Thymus (tissue), 14 donors: ENCODE measurements at places on chromosomes 13 and 19. TPM values are rescaled to one million over a fixed set of nuclear protein-coding genes. Genes with fewer than 3 reads are reported as not detected.
A peak's percentile ranks its signal among the peaks of the same experiment; 100 is the strongest.

Gene CABP5
- total RNA-seq = not detected

Gene ZNF878
- 0.38 TPM for total RNA-seq

Gene FBN3
- 0.61 TPM for total RNA-seq

Gene TEKTIP1
- 0.61 TPM for total RNA-seq

Gene ZNF221
- 2.4 TPM for total RNA-seq

Gene CBARP
- 0.09 TPM for total RNA-seq

Gene AXL
- 11.9 TPM for total RNA-seq

DNA sequence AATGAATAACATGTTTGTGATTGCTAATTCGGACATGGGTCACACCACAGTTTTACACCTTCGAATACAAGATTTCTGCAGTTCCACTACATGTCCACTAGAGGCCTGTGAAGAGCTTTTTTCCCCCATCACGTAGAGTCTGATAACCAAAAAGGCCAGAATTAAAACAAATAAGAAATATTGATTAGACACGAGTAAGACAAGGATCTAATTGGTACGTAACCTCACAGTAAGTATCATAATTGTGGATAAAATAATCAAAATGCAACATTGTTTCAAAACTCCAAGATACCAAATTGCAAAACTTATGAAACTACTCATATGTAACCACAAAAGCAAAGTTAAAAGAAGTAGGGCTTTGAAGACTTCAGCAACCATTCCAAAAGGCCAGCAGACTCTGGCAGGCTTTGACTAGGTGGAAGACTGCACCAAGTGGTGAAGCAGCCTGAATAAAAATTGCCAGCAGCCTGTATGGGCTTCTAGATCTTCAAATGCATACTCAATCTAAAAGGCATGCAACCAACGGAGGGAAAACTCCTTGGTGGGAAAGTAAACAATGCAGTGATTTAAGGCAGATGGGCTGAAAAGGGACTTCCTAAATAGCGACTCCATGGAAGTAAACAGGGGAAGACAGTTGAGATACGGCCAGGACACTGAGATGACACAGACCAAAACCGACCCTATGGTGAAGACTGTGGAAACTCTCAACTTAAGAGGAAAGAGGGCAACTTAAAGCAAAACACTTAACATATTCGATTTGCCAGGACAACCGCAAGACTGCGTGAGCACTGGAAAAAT is 56.7 kb downstream of the STARD13 start:
- DNase-seq = peak; percentile 15

GRCh38 chr13:23979361-23980159 is 82.3 kb upstream of the C1QTNF9B start:
- DNase-seq = no peak

DNA sequence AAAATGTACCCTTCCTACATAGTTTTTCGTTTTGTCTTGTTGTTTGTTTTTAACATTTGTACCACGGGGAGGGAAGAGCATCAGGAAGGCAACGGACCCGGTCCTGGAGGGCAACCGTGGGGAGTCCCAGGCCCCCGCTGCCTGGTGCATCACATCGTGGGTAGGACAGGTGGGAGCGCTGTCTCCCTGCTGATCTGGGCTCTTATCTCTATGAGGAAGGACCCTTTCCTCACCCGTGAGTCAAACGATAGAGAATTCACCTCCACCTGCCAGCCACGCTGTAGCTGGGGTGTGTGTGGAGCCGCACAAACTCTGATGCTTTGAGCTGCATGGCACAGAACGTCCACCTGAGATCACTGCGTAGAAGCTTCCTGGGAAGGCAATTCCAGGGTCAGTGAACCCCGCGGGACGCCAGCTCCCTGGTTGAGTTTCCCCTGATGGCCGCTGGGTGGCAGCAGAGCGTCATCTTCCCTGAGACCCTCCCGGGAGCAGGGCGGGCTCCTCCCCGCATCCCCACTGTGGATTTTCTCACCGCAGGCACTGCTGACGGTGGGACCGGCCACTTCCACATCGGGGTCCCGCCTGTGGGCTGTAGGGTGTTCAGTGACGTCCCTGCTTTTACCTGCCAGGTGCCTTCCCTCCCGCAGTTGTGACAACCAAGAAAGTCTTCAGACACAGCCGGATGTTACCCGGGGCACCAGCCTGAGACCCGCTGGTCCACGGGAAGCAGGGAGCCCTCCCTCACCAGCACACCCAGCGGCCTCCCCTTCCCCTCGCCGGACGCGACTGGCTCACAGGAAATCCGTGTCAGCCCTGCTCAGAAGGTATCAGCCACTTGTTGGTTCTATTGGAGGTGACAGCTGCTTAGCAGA is 54.7 kb downstream of the ZNF787 start:
- peak; percentile 48 for DNase-seq

GRCh38 chr19:30229525-30230174 is 142.5 kb upstream of the ZNF536 start:
- no peak for DNase-seq

- DNase-seq = no peak
These were observed 26.8 kb upstream of the SACS start for GRCh38 chr13:23460309-23460708.

DNA sequence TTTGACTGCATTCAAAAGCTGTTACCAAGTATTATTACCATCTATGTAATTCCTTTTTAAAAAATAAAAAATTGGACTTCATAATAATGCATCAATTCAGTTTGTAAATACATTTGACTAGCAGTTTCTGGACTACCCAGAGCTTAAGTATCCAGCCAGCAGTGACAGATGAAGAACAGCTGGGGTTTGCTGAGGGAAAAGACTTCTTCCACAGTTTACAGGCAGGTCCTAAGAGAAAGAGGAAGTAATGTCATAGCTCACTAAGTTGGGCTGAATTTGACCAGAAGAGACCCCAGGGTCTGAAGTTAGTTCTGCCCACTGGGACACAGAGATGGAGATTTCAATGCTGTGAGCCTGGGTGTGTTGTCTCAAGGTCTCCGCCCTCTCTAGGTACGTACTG is 96.4 kb downstream of the MBNL2 start:
- DNase-seq = no peak

GRCh38 chr13:108985166-108985565 is 355.8 kb downstream of the MYO16 start:
- no peak for DNase-seq

DNA sequence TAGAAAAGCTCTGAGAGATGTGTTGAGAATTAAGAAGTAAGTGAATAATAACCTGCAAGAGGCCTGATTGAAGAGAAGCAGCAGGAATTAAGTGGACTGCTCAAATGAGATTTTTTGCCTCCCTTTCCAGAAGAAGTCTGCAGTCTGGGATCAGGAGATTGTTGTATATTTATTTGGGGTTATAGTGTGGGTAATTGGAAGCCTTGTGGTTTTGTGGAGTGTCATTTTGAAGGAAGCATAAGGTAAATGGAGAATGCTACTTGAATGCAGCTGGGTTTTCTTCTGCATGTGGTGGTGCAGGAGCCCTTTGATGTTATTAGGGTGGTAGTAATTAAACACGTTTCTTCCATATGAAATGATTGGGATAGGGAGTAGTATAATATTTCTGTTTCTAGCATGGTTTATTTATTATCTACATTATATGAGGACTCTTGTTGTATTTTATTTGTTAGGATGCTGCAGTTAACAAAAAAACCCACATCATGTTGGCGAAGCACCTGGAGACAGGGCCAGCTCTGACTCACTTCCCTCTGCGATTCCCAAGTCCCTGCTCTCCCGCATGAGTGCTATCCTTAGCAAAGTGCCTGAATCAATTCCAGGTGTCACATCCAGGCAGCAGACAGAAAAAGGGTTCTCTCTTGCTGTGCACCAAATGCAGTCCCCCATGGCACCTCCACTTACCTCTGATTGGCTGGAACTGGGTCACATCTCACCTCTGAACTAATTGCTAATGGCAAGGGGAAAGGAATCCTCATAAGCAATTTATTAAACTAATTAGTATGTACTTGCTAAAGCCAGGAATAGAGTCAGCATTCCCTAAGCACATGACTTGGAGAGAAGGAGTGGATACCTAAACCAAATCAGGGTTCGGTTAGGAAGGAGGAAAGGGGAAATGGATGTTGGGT is 54.8 kb downstream of the DGKH start:
- no peak for DNase-seq

GRCh38 chr19:34359954-34360315 is 5.1 kb upstream of the GPI start:
- no peak for DNase-seq

DNA sequence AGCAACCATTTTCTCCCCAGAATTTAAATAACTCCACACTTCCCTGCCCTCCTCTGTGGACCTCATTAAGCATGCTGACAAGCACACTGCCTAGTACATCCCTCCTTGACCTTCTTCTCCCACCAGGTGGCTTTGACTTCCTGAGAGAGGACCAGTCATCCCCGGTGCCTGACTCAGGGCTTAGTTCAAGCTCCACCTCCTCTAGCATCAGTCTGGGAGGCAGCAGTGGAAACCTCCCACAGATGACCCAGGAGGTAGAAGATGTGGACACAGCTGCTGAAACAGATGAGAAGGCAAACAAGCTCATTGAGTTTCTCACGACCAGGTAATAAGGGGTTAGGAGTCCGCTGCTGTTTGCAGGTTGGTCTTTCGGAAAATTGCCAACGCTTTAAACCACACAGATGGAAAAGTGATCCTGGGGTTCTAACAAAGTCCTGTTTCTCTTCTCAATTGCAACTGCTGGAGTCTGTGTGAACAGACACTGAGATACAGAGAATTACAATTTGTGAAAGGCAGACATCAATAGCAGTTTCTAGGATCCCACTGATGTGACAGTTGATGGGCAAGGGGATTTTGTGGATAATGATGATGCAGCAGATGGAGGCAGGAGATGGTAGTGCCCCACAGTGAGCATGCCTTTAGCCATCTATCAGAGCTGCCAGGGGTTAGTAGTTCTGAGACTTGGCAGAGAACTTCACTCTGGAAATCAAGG is 86.7 kb downstream of the ZAR1L start:
- DNase-seq = no peak

- DNase-seq = no peak
These were observed 5.4 kb downstream of the DDX39A start for GRCh38 chr19:14413693-14414181.

- DNase-seq = no peak
These were observed 61.5 kb downstream of the ZIC5 start for GRCh38 chr13:99909836-99910619.

- no peak for DNase-seq
These were observed 22.8 kb upstream of the ANKRD10 start for GRCh38 chr13:110937511-110938285.

- DNase-seq = no peak
These were observed 2.4 kb downstream of the MEDAG start for GRCh38 chr13:30908416-30908980.

- DNase-seq = no peak
These were observed 39.2 kb downstream of the KLF2 start for GRCh38 chr19:16363852-16364230.

DNA sequence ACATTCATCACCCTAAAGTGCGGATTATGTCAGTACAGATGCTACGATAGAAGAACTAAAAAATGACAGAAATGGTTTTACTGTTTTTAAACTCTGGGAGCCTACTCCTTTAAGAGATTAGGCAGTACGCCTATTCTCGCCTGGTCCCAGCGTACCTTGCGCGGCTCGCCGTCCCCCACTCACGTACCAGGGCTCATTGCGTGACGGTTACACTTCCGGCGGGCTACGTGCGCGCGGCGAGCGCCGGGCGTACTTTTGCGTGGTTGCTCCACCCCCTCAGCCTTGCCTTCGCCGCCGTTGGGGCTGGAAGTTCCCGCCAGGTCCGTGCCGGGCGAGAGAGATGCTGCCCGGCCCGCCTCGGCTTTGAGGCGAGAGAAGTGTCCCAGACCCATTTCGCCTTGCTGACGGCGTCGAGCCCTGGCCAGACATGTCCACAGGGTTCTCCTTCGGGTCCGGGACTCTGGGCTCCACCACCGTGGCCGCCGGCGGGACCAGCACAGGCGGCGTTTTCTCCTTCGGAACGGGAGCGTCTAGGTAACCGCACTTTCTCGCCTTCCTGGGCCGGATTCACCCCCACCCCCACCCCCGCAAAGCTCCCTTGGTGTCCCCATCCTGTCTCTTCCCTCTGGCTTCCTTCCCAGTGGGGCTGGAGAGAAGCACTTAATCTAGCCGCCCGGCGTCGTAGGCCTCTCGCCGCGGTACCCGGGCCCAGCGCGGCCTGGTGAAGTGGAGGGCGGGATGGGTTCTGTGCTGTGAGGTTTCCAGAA is at the start of gene NUP58:
Gene NUP58, plus strand, starts transcription at position 279 of the 767 bp plus-strand sequence. Its CDS starts 149 bp downstream, at position 428.
- peak; percentile 91 for DNase-seq
